ENCODE measurements at places on chromosomes 12 and 14. TPM values are rescaled to one million over a fixed set of nuclear protein-coding genes. Genes with fewer than 3 reads are reported as not detected.
A peak's percentile ranks its signal among the peaks of the same experiment; 100 is the strongest.

GRCh38 chr12:52913431-52913821, 8.6 kb upstream of the KRT8 start:
- no peak for DNase-seq

DNA sequence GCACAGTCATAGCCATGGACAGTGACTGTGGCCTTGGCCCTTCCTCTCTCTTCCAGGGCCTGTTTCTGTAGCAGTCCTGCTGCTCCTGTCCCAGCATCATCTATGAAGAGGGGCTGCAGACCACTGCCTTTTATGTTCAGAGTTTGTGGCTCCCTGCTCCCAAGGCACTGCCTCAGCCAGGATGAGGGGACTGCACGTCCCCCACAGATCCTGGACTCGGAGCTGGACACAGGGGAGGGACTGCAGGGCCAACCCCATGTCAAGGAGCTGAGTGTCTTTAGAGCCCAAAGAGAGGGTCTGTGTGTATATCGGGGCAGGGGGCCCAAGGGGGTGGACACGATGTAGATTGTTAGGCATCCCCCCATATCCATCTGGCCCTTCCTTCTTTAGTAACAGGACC, 60.6 kb upstream of the DIO3 start:
- DNase-seq, result no peak

- peak; percentile 19 for DNase-seq
These were observed 75.3 kb upstream of the FAR2 start for GRCh38 chr12:29073631-29074239.

DNA sequence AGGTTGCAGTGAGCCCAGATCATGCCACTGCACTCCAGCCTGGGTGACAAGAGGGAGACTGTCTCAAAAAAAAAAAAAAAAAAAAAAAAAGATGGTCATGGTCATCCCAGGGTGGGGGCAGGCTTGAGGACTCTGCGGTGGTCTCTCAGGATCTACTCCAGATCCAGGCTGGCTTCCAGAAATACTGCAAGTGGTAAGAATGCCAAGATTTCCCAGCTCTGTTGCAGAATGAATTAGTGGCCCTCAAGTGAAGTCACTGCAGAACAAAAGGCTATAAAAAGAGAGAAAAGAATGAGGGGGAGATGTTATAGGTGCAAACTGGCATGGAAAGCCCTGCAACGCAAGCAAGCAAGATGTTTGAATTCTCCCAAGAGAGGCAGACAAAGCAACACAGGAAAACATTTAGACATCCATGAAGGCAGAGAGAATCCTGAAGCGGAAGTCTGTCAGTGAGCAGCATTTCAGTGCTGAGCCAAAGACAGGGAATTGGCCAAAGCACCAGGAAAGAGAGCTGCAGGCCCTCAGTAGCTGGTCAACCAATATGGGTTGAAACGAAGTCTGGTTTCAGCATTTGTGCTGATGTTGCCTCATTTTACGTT, 31.9 kb upstream of the ETFBKMT start:
- DNase-seq, result no peak

Gene BEST3
- 0.12 TPM for total RNA-seq

Measured in Caki2 (cell line).